Fibroblast of lung (primary cell): ENCODE measurements at places on chromosomes 11 and 22.

GRCh38 chr11:59097113-59097708 is 9.8 kb upstream of the FAM111B start:
- peak; percentile 66 for DNase-seq

DNA sequence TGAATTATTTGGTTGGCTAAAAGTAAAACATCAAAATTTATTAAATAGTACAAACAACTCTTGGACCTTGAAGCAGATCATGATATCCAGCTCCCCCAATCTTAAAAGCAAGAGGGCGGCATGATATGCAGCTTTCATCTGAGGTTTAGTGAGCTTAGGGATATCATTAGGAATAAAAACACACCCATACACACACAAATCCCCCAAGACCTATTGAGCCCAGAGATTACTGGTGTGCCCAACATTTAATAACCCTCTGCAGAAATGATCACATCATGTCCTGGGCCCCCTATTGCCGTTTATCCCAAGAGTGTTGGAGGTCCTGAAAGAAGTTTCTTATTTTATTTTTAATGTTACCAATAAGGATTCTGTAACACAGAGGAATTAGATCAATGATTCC is at the start of gene OR8D1:
Gene OR8D1, minus strand, starts transcription at position 101 of the 400 bp plus-strand sequence. CDS start 3,183 bp downstream, outside the sequence.
- DNase-seq = no peak

DNA sequence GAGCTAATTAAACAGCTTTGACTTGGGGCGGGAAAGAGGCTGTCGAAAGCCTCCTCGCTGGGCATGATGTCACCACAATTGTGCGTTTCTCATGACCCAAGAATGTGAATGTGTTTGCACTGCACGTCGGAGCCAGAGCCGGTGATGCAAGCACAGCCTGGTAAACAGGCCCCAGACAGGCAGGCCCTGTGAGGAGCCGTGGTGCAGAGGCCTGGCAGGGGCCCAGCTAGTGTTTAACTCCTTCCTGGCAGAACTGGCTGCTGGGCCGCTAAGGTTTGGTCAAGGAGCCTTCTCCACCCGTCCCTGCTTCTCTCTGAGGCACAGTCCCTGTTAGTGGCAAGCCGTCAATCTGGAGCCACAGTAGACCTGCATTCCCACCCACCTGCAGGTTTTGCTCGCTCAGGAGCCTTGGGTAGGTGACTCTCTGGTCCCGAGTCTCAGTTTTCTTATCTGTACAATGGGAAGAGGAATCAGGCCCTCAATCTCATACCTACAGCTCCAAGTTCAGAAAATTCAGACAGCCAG is 25.4 kb upstream of the SMTN start:
- DNase-seq = peak; percentile 99

- no peak for DNase-seq
Measured at GRCh38 chr11:69694781-69695180, 9.0 kb downstream of the FGF19 start.

DNA sequence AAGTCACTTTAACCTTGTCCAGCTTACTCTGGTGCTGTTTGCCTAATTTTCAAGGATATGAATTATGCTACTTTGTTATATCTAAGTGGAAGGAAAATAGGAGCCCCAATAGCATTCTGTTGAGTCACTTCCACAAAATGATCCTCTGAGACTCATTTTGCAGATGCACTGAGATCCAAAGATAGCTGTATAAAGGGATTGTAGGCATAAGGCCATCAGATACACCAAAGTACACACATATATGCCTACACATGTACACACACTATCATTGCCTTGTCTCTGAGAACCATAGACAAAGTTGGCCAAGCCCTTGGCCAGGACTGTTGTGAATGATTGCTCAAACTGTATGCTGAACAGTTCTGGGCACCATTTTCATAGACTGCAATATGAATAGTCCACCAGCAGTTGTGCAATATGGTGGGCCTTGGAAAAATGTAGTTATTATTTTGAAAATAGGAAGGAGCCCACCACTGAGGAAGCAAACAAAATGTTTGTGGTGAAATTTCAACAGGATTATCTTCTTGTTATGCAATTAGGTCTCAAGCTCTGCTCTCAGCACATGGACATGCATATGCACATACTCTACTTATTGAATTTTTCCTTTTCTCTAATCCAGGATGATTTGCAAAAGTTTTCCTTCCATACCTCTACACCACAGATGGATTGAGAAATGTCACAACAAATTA is 186.0 kb upstream of the CTSC start:
- no peak for DNase-seq

DNA sequence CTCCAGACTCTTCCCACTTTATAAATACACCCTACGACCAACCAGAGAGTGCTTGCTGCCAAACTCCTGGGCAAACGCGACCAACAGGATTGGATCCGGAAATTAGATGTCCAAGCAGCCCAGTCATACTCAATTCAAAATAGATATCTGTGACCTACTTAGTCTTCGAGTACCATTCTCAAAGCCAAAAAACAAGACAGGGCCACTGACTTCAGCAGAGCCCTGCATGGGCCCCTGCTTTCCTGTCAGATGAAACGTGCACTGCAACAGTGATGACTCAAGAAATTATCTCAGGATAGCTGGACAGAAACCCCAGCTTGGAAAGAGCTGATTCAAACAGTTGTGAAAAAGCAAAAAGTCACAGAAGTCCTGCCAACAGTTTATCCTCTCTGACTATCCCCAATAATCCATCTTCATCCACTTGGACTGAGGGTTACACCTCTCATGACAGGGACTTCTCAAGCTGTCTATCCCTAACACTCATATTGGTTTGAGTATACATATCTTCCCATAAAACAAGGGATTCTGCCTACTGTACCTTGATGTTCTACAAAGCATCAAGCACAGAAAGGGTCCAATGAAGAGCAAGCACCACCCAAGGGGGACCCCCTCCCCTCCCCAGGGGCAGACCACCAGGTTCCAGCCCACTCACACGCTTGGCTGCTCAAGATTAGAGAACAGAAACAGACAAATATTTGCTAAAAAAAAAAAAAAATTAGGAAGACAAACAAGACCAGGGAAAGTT is 17.4 kb downstream of the SMCO4 start:
- DNase-seq = peak; percentile 44

DNA sequence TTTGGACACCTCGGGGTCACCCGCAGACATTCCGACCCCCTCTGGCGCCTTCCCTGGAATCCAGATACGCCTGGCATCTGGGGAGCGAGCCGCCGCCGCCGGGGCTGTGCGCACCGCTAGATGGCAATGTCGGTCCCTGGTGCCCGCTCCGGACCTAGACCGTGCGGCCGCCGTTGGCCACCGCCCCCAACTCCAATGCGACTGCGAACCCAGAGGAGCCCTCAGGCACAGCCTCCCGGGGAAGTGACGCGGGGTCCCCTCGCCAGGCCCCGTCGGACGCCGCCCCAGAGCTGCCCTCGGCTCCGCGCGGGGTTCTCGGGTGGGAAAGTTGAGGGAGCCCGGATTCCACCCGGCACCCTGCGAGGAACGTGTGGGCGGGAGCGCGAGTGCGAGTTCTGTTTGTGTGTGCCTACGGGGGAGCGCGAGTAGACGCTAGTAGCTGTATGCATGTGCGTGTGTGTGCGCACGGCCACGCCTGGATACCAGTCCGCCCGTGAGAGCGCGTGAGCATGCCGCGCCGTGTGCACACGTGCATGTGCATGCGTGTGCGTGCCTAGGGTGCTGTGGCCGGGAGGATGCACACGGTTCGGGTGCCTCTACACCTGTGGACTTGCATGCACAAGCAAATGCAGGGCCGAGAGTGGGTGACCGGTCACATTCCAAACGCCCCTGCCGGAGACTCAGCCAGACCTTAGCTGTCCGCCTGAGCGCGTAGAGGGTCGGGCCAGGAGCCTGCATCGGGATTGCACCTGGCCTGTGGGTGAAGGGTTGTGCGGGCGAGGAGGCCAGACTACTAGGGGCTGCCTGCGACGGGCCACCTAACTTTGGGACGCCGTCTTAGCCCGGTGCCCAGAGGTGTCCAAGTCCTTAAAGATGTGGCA is 1.9 kb downstream of the CHRM4 start:
- DNase-seq = peak; percentile 52

DNA sequence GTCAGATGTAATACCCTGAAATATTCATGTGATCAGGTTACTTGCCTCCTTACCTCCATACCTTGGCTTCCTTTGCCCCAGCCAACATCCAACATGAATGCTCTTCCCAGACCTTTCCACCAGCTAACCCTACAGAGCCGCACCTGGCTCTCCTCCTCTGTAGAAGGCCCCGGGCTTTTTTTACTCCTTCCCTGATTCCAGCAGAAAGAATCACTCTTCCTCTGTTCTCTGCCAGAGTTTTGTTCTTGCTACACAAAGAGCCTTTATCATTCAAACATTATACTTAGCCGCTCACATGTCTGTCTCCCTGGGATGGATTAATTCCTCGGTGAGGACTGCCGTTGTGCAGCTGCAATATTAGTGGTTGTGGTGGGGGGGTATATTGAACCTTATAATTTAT is 116.8 kb upstream of the GRAMD1B start:
- DNase-seq = no peak

DNA sequence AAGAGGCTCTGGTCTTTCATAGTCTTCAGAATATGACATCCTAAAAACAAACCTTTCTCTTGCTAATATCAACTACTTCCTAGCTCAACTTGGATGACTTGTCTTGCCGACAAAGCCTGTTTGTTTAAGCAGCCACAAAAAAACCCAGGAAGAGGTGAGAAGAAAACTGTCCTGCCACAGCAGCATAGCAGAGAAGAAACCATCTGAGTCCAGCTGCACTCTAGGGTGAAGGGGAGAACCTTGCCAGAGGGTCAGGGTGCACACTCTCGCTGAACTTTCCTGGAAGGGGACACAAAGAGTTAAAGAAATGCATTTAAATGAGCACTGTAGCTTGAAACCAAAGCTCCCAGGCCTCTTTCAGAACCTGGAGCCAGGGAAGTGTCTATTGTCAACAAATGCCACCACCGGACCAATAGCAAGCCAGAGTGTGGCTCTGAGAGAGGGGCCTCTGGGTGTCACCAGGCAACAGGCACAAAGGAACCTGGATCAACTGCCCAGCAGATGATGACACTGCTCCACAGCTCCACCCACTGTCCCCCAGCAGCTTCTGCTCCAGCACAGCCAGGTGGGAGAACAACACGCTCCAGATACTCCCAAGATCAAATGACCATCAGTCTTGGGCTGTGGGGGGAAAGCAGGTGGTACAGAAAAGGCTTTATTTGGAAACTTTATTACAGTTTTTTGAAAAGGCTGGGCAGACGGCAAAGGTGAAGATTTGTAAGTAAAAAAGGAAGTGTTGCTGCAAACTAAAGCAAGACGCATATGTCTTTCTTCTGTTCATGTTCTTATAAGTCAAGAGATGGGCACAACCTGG is 105.7 kb downstream of the RASSF10 start:
- no peak for DNase-seq

- no peak for DNase-seq
Measured at GRCh38 chr11:129637983-129638776, 177.5 kb upstream of the TMEM45B start.

- DNase-seq = no peak
Measured at GRCh38 chr11:58787903-58788302, 56.2 kb upstream of the GLYAT start.

DNA sequence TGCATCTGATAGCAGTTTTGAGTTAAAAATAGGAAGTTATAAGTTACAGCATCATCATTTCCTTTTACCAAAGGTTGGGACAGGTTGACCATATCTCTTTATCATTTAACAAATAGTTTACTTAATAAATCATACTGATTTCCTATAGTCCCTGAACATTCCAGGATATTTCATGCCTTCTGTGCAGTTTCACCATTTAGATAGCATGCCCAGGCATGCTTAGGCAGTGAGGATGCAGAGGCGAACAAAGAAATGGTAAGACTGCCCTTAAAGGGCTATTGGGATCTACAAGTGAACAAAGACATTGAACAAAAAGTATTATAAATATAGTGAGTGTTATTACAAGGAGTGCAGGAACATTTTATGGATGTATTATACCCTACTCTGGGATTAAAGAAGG is 96.4 kb downstream of the PRMT3 start:
- DNase-seq = peak; percentile 12

DNA sequence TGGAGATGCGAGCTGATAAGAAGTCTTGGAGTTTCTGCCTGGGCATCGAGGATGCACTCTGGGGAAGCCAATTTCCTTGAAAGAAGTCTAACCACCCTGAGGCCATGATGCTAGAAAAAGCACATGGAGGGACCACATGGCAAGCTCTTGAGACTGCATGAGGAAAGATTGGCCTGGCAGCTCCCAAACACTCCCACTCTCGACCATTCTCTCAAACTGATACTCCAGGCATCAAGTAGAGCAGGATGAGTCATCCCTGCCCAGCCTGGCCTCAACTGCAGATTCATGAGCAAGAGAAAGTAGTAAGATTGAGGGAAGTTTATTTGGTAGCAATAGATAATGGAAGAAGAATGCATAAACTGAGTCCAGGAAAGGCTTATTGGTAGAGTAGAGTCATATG is 194.3 kb downstream of the KIF18A start:
- DNase-seq = peak; percentile 30

GRCh38 chr22:16601437-16602223 is 9.0 kb upstream of the CCT8L2 start:
- DNase-seq = no peak

DNA sequence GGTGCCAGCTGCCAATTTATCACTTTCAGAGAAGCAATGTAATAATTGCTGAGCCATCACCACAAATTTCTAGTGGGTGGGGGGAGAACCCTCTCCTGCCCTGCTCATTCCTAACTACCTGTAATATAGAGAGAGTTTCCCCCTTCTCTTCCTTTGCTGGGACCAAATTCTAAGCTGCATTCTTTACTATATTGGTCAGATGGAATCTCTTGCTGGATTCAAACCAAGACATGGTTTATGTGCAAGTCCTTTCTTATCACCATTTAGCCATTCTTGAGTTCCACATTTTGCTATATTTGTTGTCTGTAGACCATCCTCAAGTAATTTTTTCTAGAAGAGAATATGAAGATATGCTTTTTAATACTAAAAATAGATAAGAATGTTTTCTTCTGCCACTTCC is 452.1 kb downstream of the MN1 start:
- peak; percentile 88 for DNase-seq

DNA sequence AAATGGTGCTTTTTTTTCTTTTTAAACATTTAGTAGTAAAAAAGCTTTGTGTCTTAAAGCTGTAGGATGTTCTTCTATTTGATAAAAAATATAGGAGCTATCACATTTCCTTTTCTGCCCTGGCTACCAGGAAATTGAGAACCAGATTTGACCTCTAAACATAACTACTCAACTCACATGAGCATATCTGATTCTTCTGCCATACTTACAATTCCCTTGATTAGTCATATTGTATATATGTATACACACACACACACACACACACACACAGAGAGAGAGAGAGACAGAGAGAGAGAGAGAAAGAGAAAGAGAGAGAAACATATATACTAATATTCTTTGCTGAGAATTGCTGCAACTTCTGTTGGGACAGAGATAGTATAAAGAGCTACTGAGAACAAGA is 23.0 kb upstream of the GDPD4 start:
- DNase-seq = no peak

DNA sequence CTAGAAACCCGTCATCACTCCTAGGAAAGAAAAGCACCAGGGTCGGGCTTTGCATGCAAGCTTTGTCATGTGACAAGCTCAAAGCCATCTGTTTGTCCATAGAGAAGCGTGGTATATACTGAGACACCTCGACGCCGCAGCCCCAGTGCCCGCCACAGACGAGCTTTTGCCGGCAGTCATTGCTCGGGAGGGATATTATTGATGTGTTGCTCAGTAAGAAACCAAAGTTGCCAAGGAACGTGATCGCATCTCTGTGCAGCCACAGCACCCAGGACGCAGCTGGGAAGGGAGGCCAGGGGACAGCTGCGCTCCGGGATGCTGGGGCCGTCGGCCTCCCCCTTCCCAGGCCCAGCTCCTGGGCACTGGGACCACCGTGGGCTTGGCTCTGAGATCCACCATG is 89.5 kb upstream of the KCNQ1OT1 start:
- no peak for DNase-seq

- no peak for DNase-seq
Measured at GRCh38 chr22:46854125-46854870, 91.8 kb downstream of the TBC1D22A start.

GRCh38 chr11:62611705-62612365 is 740 bp downstream of the EML3 start:
- DNase-seq = peak; percentile 78
